ENCODE measurements at places on chromosomes 2 and 18.

DNA sequence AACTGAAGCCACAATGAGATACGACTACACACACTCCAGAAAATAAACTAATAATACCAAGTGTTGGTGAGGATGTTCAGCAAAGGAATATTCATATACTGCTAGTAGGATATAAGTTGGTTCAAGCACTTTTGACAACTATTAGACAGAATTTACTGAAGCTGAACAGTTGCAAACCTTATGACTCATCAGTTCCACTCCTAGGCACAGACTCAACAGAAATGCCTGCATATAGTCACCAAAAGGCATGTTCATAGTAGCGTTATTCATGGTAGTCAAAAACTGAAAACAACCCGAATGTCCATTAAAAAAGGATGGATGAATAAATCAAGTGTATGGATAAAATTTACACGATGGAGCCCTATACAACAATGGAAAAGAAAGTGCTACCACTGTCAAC, 232.0 kb downstream of the ANAPC1 start:
- DNase-seq, result no peak

- no peak for DNase-seq
Measured at GRCh38 chr2:173417802-173418201, 63.1 kb downstream of the CDCA7 start.

DNA sequence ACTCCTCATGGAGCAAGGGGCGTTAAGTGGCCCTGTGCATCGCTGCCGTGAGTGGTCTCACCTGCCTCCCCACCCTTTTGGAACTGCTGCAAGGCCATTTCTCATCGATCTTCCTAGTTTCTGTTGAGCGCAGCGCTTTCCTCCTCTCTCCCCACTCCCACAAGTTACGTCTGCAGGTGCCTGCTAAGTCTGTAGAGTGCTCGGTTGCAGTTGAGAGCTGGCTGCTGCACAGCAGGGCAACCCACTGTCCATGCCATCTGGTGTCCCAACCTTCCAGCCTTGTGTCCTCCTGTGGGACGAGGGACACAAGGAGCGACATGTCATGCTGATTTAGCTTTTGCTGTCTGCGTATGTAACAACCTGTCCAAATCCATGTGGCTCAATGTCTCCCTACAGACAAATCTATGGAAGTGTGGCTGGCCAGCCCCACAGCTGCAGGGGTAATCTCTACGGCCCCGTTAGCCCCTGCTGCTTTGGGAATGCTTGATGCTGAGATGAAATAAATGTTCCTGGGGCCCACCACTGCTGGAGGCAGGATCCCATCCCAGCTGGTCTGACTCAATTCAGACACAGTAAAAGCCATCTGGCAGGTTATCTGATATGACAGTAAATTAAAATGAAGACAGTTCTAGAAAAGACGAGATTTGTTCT, 68.1 kb upstream of the TCF7L1 start:
- DNase-seq, result no peak

DNA sequence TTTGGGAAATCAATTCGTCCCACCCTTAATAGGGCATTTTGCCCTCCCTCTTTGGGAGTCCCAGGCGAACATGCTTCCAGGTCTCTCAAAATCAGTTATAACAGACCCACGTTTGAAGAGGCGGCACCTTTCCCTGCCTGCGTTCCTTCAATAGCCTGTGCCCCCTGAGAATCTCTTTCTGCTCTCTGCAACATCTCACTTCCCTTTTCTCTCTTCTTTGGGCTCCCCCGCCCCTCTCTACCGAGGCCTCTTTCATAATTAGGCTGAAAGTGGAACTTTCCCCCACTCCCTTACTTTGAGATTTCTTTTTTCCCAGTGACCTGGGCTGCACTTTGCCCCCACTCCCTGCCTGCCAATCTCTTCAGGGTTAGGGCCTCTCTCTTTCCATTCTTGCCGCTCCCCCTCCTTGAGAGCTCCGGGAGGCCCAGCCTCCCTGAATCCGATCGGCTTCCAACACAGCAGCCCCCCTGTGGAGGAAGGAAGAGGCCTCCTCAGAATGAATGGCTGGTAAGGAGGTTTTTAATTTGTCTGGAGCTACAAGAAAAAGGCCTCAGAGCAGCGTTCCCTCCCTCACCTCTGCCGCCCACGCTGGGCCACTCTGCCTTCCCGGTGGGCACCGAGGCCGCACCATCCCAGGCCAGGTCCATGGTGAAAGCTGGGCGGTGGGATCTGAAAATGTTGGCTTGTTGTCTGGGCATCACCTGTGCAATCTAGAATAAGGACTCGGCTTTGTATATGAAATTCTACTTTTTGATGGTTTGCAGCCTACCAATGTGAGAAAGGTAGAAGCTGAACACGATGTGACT, 162.6 kb upstream of the SIX3 start:
- no peak for DNase-seq

DNA sequence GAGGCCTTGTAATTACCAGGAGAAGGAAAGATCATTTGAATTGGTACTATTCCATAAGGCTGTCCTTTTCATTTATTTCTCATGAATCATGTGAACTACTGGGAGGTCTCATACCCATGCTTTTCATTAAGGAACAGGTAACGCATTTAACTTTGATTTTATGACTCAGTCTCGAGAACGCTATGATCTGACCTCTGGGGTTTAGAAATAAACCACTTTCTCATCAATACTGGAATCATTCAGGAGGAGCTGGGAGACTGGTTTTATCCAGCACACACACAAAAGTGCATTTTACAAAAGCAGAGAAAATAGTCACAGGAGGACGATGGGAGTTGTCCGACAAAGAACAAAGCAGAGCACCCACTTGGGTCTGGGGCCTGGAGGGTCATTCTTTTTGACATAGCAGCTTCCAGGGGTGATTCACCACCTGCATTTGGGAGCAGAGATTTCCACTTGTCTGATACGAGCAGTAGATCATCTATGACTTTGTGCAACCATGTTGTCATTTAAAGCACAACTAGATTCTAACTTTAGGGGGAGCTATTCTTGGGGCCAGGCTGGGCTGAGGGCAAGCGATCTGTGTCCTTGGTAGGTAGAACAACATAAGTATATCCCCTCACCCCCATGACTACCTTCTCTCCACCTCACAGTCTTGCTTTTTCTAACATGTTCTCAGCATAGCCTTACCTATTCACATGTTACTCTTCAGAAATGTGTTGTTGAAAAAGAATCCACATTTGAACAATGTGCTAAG, 95.9 kb upstream of the SCG2 start:
- no peak for DNase-seq

Data from hematopoietic multipotent progenitor cell (in vitro differentiated cells).